Effector memory CD8-positive, alpha-beta T cell (primary cell): ENCODE measurements at places on chromosomes 3 and 15.

- DNase-seq, result no peak
These were observed 197.3 kb upstream of the HES1 start for GRCh38 chr3:193938613-193939012.

- DNase-seq, result no peak
These were observed 244.3 kb upstream of the ADAMTS9 start for GRCh38 chr3:64932016-64932518.

- no peak for DNase-seq
These were observed 1.5 kb downstream of the ATP1B3 start for GRCh38 chr3:141877911-141878310.

GRCh38 chr3:150691414-150692040, 12.2 kb downstream of the ERICH6 start:
- no peak for DNase-seq

- no peak for DNase-seq
These were observed 156.6 kb downstream of the NR1D2 start for GRCh38 chr3:24101676-24102168.

- no peak for DNase-seq
These were observed 213.1 kb downstream of the FOXP1 start for GRCh38 chr3:71370467-71370866.

- DNase-seq, result no peak
These were observed 221.2 kb downstream of the THRB start for GRCh38 chr3:24273491-24273890.

GRCh38 chr3:42459151-42459550, 43.3 kb upstream of the VIPR1 start:
- no peak for DNase-seq

GRCh38 chr3:27423463-27423862, 54.3 kb upstream of the NEK10 start:
- DNase-seq, result no peak

DNA sequence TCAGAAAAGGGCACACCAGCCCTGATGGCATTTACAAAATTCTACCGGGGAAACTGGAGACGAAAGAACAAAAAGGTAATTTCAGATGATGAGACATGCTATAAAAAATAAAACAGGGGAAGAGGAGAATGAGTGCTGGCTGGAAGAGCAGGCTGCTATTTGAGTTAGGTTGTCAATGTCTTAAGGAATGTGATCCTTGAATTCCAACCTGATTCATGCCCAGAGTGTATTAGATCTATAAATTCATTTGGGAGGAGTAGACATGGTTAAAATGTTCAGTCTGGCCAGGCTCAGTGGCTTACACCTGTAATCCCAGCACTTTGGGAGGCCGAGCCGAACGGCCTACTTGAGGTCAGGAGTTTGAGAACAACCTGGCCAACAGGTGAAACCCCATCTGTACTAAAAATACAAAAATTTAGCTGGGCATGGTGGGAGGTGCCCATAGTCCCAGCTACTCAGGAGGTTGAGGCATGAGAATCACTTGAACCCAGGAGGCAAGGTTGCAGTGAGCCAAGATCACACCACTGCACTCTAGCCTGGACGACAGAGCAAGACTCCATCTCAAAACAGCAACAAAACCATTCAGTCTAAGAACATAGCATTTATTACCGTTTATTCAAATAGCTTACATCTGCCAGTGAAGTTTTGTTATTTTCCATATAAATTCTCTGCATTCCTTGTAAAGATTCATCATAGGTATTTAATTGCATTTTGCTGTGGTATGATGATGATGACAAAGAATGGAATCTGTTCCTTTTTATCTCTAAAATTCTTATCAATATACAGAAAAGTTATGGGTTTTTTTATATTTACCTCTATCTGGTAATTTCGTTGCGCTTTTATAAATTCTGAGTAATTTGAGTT, 126.7 kb upstream of the NR2E3 start:
- DNase-seq, result no peak

DNA sequence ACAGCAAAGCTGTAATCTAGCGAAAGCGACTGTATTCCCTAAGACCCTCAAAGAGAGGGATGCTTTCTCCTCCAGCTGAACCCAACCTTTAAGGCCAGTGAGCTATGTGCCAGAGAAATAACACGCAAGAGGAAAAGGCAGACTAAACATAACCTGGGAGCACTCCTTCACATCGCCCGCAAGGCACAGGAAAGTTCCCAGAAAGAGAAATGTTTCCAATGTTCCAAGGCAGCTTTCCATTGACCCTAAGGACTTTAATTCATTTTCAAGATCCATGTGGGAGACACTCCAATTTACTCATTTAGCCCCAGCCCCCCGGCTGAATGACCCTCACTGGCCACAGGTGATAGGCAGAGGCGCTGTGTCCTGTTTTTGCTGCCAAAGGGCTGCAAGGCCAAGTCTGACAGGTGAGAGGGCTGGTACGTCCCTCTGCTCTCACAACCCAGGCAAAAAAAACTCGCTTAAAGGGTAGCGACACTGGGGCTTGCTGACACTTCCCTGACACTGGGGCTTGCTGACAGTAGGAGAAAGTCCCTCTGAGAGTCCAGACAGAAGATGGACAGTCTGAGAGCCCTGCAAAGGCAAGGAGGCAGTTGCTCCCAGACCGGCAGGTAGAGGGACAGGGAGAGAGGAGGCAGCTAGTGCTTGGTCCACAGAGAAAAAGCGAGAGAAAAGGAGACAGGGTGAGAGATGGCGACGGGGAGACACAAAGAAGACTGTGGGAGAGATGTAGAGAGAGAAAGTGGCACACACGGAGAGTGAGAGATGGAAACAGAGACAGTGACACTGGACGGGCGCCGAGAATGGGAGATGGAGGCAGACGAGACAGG, 702 bp downstream of the ARHGEF3 start:
- no peak for DNase-seq

DNA sequence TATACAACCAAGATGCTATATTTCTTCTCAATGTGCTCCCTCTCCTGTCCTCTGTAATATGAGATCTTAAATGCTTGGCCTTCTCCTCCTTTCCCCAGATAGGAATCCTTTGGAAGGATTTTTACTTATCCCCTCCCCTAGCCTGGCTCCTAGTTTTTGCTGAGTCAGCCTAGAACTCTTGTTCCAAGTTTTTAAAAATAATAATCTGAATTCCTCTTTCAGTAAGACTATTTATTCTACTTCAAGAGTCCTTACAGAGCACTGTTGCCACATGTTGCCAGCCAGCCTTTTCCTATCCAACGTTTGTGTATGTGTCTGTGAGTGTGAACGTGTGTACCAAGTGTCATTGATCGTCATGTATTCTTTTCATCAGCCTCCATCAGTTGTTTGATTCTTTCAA, 11.0 kb upstream of the KCNMB2 start:
- DNase-seq, result no peak

- DNase-seq, result peak; percentile 18
These were observed 51.6 kb upstream of the BLM start for GRCh38 chr15:90665288-90666134.

GRCh38 chr15:38373016-38373415, 80.9 kb upstream of the FAM98B start:
- no peak for DNase-seq

DNA sequence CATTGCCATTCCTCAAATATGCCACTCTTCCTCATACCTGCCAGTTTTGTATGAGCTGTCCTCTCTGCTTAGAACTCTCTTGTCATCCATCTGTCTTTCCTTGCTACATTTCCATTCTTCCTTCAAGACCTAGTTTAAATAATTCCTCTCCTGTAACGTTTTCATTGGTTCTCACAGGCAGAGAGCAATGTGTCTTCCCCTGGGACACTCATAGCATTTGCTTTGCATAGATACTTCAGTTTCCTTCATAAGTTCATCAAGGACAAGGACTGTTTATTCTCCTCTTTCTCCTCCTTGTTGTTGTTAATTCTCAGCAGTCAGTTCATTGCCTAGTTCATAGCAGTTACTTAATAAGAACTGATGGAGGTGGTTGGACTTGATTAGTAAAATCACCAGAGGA, 10.5 kb downstream of the NR2C2 start:
- no peak for DNase-seq

- no peak for DNase-seq
These were observed 246.8 kb upstream of the ALCAM start for GRCh38 chr3:105119801-105120340.

DNA sequence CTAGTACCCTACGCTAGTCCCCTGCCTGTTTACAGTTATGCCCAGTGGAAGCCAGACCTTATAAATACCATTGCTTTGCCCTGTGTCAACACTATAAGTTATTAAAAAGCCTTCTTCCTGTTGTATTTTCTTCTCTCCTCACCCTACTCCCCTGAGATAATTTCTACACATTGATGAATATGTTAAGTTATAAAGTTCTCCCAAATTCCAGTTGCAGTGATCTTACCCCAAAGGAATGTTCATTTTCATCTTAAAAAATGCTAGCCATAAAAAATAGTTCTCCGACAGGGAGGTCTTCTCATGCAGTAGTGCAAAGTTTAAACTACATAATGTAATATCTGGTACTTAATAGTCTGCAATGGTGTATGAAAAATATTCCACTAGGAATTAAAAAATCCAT, 58.6 kb downstream of the MAP2K5 start:
- no peak for DNase-seq

DNA sequence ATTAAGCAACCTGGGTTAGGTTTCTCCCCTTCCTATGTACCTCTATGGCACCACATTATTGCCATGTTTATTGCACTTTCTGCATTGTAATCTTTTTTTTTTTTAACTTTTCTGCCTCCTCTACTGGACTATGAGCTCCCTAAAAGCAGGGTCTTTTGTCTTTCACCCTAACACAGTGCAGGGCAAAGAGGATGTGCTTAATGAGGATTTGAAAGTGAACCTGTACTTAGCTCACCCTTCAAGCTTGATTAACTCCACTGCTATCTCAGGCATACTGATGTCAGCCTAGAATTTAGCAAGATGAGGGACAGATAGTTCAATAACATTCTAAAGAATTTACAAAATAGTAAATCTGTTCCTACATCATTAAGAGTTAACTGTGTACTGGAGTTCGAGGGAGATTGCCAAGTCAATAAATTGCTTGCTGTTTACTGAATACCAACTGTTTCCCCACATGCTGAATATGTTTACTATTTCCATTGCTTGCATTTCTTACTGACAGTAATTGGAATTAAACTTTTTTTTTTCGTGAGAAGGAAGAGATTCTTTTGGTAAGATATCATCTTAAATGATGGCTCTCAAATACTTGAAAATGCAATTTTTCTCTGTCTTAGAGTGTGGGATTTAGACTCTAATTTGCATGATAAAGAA, 15.7 kb upstream of the PPARG start:
- DNase-seq, result no peak

- DNase-seq, result peak; percentile 1
These were observed 559 bp downstream of the SENP5 start for GRCh38 chr3:196868297-196868661.

DNA sequence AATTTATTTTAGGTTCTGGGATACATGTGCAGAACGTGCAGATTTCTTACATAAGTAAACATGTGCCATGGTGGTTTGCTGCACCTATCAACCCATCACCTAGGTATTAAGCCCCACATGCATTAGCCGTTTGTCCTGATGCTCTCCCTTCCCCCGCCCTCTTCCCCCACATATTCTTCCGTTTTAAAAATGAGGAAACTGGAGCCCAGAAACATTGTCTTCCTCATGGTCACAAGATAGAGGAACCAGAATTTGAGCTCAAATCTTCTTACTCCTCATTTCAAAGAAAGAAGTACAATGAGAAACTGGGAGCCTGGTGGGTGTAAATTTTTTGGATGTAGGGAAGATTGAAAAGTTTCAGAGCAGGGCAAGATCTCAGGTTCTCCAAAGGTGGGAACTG, 56.1 kb upstream of the USP3 start:
- DNase-seq, result no peak

- no peak for DNase-seq
These were observed 76.1 kb downstream of the LDHAL6B start for GRCh38 chr15:59282515-59283337.

GRCh38 chr3:48406443-48407431, 23.1 kb downstream of the PLXNB1 start:
- no peak for DNase-seq

DNA sequence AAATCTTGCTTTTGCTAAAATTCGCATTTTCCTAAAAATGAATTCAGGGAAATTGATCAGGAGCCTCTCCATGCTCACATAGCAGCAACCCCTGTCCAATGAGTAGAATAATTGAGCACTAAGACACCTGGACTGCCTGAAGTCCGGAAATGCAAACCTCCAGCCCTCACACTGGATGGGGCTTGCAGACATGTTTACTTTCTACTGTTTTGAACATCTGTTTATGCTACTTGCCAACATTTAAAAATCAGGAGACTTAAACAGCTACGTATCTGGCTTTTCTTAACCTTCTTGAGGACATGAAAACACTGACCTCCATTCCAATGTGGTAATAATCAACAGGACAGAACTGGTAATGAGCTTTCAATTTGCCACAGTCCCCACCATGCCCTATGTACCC, 184.4 kb downstream of the SHOX2 start:
- DNase-seq, result no peak

- no peak for DNase-seq
These were observed 67.0 kb upstream of the ABHD2 start for GRCh38 chr15:89021224-89021623.

DNA sequence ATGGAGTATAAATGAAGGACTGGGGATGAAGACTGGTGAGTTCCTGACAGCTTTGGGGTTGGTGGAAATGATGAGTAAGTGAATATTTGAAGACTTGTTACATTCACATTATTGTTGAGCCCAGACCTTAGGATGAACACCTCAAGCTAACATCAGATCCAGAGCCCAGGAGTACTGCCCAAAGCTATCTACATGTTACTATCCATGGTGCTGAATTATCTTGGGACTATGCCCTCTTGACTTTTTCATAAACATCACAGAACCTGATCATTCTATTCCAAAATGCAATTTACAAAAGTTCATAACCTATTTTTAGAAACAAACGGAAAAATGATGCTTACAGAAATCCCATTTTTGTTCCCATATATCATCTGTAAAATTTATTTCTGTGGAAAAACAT, 613.3 kb downstream of the TUSC7 start:
- DNase-seq, result no peak

- DNase-seq, result no peak
These were observed 69.4 kb downstream of the ZBTB20 start for GRCh38 chr3:115077501-115078250.

GRCh38 chr3:129050556-129051295, 9.9 kb upstream of the GP9 start:
- no peak for DNase-seq

- no peak for DNase-seq
These were observed 24.5 kb downstream of the RASA2 start for GRCh38 chr3:141511361-141511760.

GRCh38 chr15:66846031-66846430, 144.0 kb downstream of the SMAD6 start:
- no peak for DNase-seq

GRCh38 chr3:154898443-154898842, 181.7 kb upstream of the MME start:
- DNase-seq, result no peak

DNA sequence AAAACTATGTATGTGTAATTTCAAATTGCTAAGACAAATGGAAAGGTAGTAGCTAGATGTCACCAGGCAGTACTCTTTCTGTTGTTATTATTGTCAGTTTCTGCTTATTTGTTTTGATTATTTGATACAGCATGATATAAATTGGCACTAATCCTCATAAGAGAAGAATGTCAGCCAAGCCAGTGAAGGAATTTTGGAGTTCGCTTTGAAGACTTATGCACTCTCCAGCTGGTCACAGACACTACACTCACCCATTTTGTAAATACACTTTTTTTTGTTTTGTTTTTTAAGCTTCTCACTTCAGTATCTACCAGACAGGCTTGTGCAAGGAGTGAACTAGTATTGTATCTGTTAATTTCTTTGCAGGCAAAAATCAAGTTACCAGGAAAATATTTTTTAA, 180.2 kb upstream of the TTC14 start:
- DNase-seq, result no peak

- DNase-seq, result no peak
These were observed 12.7 kb downstream of the LYSMD4 start for GRCh38 chr15:99720533-99720932.

GRCh38 chr15:40008061-40008765, 30.8 kb downstream of the SRP14 start:
- no peak for DNase-seq
